ENCODE measurements at places on chromosomes 3 and 15. TPM values are rescaled to one million over a fixed set of nuclear protein-coding genes. Genes with fewer than 3 reads are reported as not detected.

- DNase-seq: no peak
- no peaks in the 10 kb centered on the region for H3K36me3 ChIP-seq
- H3K4me1 ChIP-seq: no peaks in the 10 kb centered on the region
- no peaks in the 10 kb centered on the region for H3K27me3 ChIP-seq
Observed at GRCh38 chr3:77536038-77536775, 496.3 kb downstream of the ROBO2 start.

DNA sequence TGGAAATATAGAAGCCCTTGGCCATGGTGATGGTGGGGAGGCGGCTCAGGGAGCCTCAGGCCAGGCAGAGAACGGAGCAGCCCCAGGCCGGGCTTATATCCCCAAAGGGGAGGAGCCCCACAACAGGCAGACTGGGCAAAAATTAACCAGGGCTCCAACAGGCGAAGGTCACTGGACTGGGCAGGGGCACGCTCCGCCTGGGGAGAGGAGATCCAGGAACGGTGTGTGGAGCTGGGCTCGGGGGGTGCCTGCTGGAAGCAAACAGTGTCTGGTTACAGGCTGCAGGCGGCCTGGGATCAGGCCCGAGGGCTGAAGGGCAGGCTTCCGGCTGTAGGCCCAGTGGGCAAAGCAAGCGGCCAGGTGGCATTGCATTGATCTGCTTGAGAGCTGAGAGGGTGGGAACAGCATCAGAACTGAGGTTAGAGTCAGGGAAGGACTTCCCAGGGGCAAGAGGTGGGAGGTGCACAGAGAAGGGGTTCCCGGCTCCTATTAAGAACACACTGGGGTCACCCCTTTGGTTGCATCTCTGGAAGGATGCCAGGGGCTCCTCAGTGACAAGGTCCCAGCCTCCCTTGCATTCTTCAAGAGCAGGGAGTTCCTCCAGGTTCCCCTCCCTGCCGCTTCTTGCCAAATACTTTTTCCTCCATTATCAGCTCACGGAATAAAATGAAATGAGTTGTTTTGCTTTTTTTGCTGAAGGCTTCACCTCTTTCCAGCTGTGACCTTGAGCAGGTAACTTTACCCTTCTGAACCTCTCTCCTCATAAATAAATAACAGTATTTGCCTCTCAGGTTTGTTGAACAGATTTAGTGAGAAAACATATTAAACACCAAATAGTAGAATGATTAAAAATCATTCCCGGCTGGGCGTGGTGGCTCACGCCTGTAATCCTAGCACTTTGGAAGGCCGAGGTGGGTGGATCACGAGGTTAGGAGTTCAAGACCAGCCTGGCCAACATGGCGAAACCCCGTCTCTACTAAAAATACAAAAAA lies 7.8 kb downstream of the ANPEP start:
- H3K27ac ChIP-seq: peak overlapping the region; percentile 27
- H3K4me3 ChIP-seq: no peak overlapping the region
- no peaks in the 10 kb centered on the region for H3K27me3 ChIP-seq
- H3K36me3 ChIP-seq: no peaks in the 10 kb centered on the region
- peak; percentile 65 for DNase-seq
- H3K4me1 ChIP-seq: peaks cover 19% of the 10 kb centered on the region

- no peak for DNase-seq
- peaks cover 28% of the 10 kb centered on the region for H3K4me1 ChIP-seq
- no peaks in the 10 kb centered on the region for H3K27me3 ChIP-seq
- H3K4me3 ChIP-seq: no peak overlapping the region
- H3K27ac ChIP-seq: no peak overlapping the region
Observed at GRCh38 chr15:31214158-31214863, 112.3 kb upstream of the KLF13 start.

DNA sequence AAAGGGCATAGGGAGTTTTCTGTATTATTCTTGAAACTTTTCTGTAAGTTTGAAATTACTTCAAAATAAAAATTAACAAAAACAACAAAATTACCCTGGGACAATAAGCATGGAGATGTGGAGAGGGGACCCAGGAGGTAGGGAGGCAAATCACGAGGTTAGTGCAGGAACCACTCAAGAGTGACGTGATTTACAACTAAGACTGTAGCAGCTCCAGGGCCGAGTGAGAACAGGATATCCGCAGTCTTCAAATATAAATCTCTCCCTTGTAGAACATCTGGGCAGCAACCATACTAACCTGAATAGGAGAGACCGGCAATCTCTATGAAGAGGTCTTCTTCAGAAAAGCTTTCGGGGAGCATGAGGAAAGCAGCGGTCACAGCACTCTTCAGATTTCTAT lies 17.3 kb downstream of the TAMM41 start:
- DNase-seq: no peak
- H3K27ac ChIP-seq: no peak overlapping the region
- H3K27me3 ChIP-seq: no peaks in the 10 kb centered on the region
- H3K4me3 ChIP-seq: no peak overlapping the region
- no peaks in the 10 kb centered on the region for H3K4me1 ChIP-seq

DNA sequence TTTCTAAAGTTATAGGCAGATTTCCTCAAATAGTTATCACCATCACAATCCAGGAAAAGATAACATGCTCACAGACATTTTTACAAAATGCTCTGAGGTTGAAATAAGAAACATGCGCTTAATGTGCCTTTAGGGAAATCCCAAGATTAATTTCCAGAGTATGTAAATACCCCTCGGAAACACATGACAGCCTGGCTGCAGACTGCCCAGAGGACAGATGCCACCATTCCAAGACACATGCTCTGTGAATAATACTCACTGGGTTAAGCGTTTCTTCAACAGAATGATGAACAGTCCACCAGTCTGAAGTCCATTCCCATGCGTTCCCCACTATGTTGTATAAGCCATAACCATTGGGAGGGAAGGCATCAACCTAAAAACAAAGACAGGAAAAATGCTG lies 56.5 kb downstream of the SUMF1 start:
- H3K27ac ChIP-seq: no peak overlapping the region
- no peak overlapping the region for H3K4me3 ChIP-seq
- H3K4me1 ChIP-seq: no peaks in the 10 kb centered on the region
- no peak for DNase-seq
- no peaks in the 10 kb centered on the region for H3K36me3 ChIP-seq

- no peak overlapping the region for H3K4me3 ChIP-seq
- H3K27ac ChIP-seq: no peak overlapping the region
- no peaks in the 10 kb centered on the region for H3K27me3 ChIP-seq
- no peaks in the 10 kb centered on the region for H3K36me3 ChIP-seq
- no peaks in the 10 kb centered on the region for H3K4me1 ChIP-seq
Observed at GRCh38 chr3:126433496-126434263, 39.0 kb downstream of the CFAP100 start.

- H3K4me3 ChIP-seq: peak within 1 kb of the TSS; percentile 10
- peaks cover 24% of the 10 kb centered on the region for H3K4me1 ChIP-seq
- H3K27ac ChIP-seq: peak within 1 kb of the TSS; percentile 53
- H3K27me3 ChIP-seq: peaks cover 3% of the 10 kb centered on the region
Observed at GRCh38 chr3:12158387-12159226, at the start of gene TIMP4. Gene TIMP4 (minus strand): TSS chr3:12158912. CDS start chr3:12158840, 72 bp downstream.

- no peaks in the 10 kb centered on the region for H3K4me1 ChIP-seq
- no peak overlapping the region for H3K4me3 ChIP-seq
- no peak for DNase-seq
- H3K36me3 ChIP-seq: no peaks in the 10 kb centered on the region
Observed at GRCh38 chr3:67484085-67484484, 170.3 kb downstream of the SUCLG2 start.

- DNase-seq: no peak
- H3K27me3 ChIP-seq: no peaks in the 10 kb centered on the region
- H3K4me3 ChIP-seq: no peak overlapping the region
- H3K4me1 ChIP-seq: no peaks in the 10 kb centered on the region
- H3K27ac ChIP-seq: no peak overlapping the region
Observed at GRCh38 chr3:151404316-151404715, 19.8 kb upstream of the P2RY12 start.

DNA sequence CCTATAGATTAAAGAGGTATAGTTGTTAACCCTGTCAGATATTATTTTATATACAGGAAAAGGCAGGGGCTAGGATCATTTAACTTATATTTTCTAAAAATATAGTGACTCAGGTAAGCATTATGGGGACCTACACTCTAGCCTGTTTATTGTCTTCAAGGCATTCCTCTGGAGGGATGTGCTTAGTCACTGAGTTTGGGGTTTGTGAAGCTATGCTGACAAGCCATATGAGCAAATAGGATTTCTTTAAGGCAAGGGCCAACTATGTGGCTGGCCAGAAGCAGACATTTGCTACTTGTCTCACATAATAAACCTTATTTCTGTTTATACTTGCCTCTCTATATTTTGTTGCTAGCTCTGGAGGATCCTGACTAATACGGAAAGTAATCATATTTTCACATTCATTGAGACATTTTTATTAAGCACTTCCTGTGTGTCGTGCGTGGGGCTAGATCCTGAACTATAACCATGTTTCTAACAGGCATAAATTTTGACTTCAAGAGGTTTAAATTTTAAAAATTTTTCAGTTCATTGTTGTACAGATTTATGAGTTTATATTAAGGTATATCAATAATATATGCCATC lies 153.4 kb downstream of the OTOL1 start:
- no peak overlapping the region for H3K4me3 ChIP-seq
- peaks cover 11% of the 10 kb centered on the region for H3K4me1 ChIP-seq
- H3K27me3 ChIP-seq: no peaks in the 10 kb centered on the region
- no peak overlapping the region for H3K27ac ChIP-seq

DNA sequence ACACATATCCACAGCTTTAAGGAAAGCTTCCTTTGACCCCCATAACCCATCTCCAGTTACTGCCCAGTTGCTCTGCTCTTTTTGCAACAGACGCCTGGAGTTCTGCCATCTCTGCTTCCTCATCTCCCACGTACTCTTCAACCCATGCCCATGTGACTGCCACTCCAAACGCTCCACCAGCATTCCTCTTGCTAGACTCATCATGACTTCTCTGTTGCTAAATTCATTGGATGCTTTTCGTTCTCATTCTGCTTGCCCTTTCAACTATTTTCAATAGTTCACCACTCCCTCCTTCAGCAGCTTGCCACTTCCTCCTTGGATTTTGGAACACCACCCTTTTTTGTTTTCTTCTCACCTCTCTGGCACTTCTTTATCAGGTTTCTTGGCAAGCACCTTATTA lies 2.7 kb upstream of the KNSTRN start:
- DNase-seq: peak; percentile 68
- H3K27me3 ChIP-seq: no peaks in the 10 kb centered on the region
- no peak overlapping the region for H3K4me3 ChIP-seq
- H3K4me1 ChIP-seq: no peaks in the 10 kb centered on the region
- H3K27ac ChIP-seq: no peak overlapping the region
- H3K36me3 ChIP-seq: no peaks in the 10 kb centered on the region

- no peak for DNase-seq
- H3K4me1 ChIP-seq: peaks cover 5% of the 10 kb centered on the region
- H3K27me3 ChIP-seq: no peaks in the 10 kb centered on the region
- no peak overlapping the region for H3K4me3 ChIP-seq
Observed at GRCh38 chr3:66602691-66603090, 101.9 kb upstream of the LRIG1 start.

DNA sequence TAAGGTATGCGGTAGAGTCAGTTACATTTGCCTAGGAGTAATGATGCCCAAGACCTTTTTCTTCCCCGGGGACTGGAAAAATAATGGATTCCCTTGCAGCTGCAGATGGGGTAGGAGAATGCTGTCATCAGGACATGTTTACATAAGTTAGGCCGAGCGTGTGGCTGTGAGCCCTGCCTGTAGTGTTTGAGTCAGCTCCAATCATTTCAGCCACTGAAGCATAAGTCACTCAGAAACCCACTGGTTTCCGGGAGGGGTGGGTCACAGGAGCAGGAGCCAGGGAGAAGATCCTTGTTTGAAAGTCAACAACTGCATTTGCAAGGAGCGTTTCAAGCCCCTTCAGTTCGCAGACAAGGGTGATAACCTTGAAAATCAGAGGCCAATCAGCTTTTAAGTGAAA lies 562.3 kb downstream of the MCTP2 start:
- no peaks in the 10 kb centered on the region for H3K27me3 ChIP-seq
- H3K27ac ChIP-seq: no peak overlapping the region
- DNase-seq: peak; percentile 44
- H3K4me1 ChIP-seq: peaks cover 3% of the 10 kb centered on the region

DNA sequence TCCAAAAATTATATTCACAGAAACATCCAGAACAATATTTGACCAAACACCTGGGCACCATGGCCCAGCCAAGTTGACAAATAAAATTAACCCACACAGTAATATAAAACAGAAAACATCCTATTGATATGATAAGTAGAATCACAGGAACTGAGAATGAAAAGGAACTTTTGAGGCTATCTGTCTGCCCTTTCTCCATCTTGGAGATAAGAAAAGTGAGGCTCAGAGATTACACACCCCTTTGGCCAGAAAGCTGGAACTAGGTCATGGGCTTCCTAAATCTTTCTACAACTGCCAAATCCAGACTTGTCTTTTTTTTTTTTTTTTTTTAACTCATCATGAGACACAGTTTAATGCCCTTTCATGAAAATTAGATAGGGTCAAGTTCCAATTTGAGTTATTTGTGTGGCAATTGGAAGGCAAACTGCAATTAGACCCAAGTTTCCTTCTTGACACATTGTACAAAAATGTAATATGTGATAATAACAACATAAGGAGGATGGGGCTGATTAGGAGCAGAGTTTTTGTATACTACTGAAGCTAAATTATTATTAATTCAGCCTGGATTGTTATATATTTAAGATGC lies 137.2 kb downstream of the RPL22L1 start:
- no peak for DNase-seq
- H3K27ac ChIP-seq: no peak overlapping the region
- no peaks in the 10 kb centered on the region for H3K4me1 ChIP-seq

- H3K27me3 ChIP-seq: no peaks in the 10 kb centered on the region
- H3K4me1 ChIP-seq: no peaks in the 10 kb centered on the region
- H3K4me3 ChIP-seq: no peak overlapping the region
- DNase-seq: no peak
- H3K36me3 ChIP-seq: no peaks in the 10 kb centered on the region
Observed at GRCh38 chr15:66096688-66097058, 156.9 kb downstream of the MEGF11 start.

DNA sequence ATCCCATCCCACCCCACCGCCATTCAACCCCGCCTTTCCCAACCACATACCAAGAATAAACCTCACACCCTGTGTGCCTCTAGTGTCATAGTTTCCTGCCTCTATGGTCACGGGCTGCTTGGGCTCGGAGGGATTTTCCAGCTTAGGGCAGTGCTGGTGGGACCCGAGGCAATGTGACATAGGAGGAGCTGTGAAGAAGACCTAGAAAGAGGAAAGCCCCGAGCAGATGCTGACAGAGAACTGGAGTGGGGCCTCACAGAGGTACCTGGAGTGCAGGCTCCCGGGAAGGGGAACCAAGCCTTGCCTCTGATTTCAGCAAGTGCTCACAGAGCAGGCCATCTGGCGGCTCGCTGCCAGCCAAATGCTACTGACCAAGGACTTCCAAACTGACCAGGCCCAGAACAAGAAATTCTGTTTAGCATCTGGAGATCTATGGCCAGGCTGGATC lies 27.5 kb downstream of the BHLHE40 start:
- no peak overlapping the region for H3K4me3 ChIP-seq
- H3K27me3 ChIP-seq: no peaks in the 10 kb centered on the region
- no peaks in the 10 kb centered on the region for H3K36me3 ChIP-seq
- no peaks in the 10 kb centered on the region for H3K4me1 ChIP-seq
- no peak overlapping the region for H3K27ac ChIP-seq
- no peak for DNase-seq

Gene SPATA12
- 0.08 TPM for total RNA-seq

Gene HESX1
- 1.3 TPM for total RNA-seq

Gene DNAH1
- 4.0 TPM for total RNA-seq

Gene WDR93
- 0.13 TPM for total RNA-seq

Gene LAMB2
- 396 TPM for total RNA-seq

Gene GRIP2
- 0.73 TPM for total RNA-seq

Gene CAMK2N2
- not detected for total RNA-seq

Gene ARHGEF3
- 39.6 TPM for total RNA-seq

Gene FBXO40
- total RNA-seq: not detected

Gene KLF15
- 16.7 TPM for total RNA-seq

Gene DNAJC17
- 18.3 TPM for total RNA-seq

Gene FOXL2
- total RNA-seq: not detected
